ENCODE measurements at places on chromosomes 11 and 22.

DNA sequence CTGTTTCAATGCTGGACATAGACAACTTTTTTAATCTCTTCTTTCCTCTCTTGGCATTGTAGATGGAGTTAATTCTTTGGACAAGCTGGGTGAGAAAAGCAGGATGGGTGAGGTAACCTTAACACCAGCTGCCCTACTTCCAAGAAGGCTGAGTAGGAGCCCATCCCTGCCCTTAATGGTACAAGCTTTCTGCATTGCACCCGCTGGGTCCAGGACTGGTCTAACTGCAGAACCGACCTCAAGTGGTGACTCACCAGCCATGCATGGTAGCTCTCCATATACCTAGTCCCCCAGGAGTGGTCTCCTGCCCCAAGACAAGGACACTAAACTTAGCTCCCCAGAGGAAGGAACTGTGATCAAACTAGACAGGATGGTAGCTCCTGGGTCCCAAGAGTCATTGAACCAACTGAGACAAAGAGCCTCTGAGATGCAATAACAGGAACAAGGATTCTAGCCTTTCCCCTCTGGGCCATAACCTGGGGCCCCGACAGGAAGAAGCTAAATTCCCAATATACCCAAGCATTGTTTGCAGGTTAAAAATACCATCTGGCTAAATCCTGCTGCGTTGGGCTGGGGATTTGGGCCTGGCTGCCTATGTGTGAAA lies 32.1 kb downstream of the RPL27A start:
- DNase-seq: no peak

DNA sequence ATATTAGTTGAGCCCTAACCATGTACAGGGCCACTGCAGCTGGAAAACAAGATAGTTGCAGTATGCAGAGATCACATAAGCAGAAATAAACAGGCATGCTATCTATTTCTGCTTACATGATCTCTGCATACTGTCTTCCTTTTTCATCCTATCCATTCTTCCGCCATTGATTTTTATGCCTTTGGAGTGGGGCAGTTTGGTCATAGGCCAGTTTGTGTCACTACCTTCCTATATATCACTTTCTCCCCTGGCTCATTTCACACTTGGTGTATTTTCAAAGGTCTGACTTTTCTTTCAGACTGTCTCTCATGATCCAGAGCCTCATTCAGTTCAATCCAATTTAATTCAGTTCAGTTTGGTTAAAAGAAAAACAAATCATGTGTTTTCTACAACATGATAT lies 829.6 kb downstream of the KCNA4 start:
- no peak for DNase-seq

GRCh38 chr11:107593951-107594350 lies 3.0 kb downstream of the ELMOD1 start:
- DNase-seq: no peak

- no peak for DNase-seq
These were observed 758 bp downstream of the MCAM start for GRCh38 chr11:119316016-119316728.

DNA sequence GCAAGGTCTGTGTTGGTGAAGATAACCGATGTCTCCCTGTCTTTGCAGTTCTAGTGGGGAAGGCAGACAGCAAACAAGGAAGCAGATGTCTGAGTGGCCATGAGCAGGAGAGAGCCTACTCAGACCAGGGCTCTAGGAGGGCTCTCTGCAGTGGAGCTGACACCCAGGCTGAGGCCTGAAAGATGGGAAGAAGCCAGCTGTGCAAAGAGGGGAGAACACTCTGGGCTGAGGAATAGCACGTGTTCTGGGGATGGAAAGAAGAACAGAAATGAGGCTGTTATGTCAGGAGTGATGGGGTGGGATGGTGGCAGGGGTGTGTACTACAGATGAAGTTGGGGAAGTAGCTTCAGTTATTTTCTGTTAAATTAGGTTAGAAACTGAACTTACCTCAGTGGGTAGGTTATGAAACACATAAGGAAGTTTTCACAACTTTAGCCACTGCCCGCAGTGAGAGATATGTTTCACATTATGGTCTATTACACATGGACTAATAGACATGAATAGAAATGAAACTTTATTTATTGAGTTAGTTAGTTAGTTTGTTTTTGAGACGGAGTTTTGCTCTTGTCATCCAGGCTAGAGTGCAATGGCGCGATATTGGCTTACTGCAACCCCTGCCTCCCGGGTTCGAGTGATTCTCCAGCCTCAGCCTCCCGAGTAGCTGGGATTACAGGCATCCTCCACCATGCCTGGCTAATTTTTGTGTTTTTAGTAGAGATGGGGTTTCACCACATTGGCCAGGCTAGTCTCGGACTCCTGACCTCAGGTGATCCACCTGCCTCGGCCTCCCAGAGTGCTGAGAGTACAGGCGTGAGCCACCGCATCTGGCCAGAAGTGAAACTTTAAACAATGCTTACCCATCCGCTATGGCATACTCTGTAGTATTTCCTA lies 7.8 kb downstream of the DCPS start:
- no peak for DNase-seq

DNA sequence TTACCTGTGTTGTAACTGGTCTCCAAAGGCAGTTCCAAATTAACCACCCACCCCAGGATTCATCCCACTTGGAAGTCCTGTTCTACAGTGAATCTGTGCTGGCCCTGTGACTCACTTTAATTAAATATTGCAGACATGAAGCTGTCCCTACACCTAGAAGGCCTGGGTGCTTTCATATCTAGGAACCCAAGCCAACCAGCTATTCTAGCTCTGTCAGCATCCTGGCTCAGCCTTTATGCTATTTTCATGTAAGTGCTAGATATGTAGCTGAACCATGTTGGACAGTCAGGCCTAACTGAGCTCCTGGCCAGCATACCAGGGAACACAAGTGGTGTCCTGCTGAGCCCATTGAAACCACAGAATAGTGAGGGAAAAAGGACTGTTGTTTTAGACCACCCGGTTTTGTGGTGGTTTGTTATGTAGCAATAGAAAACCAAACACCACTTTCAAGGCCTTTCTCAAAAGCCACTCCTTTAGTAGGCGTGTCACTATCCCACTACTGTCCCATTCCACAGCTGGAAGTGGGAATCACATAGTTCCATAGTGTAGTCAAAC lies 30.3 kb downstream of the CNTF start:
- no peak for DNase-seq

- no peak for DNase-seq
These were observed 216.4 kb downstream of the MN1 start for GRCh38 chr22:27585141-27585540.

- DNase-seq: no peak
These were observed 109.0 kb upstream of the APOA1 start for GRCh38 chr11:116946414-116946813.

DNA sequence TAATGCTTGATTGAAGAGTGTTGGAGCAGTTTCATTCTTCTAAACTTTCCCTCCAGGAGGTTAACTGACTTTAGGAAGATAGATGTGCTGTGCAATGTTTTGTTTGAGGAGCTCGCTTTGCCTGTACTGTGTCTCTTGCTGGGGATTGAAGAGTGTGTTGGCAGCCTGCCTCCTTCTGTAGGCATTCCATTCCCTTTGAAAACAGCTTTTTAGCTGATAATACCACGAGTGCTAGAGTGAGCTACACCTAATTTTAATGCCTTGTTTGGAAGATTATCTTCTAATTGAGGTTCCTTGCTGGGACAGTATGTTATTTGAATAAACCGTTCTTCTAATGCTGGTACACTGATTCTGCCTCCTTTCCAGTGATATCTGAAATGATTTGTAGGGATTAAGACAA lies 7.2 kb downstream of the DDX10 start:
- no peak for DNase-seq

DNA sequence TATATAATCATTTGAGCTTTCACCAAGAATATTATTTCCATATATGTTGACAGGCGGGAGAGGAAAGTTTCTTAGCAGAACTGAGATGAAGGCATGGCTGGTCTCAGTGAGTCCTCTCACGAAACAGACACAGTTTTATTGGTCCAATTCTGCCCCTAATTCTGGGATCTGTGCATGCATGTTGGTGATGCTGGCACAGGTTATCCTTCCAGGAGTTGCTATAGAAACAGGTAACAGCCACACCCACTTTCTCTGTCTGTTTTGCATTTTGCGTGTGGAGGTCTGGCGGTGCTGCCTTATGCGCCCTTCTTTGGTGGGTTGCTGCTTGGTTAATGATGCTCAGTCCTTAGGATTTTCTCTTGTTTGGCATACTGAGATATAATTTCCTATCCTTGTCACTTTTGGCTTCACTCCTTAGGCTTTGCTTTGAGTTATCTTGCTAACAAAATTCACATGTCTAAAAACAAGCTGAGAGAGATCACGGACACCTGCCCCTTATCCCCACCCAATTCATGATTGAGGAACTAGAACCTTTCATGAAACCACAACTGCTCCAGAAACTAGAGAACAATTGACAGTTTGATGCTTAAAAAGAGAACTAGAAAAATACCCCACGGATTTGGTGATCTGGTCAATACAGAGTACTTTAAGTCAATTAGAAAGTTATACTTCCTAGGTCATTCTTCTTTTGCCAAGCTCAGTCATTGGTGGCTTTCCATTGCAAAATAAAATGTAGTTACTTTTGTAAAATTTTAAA lies 189.3 kb downstream of the FAT3 start:
- DNase-seq: no peak

DNA sequence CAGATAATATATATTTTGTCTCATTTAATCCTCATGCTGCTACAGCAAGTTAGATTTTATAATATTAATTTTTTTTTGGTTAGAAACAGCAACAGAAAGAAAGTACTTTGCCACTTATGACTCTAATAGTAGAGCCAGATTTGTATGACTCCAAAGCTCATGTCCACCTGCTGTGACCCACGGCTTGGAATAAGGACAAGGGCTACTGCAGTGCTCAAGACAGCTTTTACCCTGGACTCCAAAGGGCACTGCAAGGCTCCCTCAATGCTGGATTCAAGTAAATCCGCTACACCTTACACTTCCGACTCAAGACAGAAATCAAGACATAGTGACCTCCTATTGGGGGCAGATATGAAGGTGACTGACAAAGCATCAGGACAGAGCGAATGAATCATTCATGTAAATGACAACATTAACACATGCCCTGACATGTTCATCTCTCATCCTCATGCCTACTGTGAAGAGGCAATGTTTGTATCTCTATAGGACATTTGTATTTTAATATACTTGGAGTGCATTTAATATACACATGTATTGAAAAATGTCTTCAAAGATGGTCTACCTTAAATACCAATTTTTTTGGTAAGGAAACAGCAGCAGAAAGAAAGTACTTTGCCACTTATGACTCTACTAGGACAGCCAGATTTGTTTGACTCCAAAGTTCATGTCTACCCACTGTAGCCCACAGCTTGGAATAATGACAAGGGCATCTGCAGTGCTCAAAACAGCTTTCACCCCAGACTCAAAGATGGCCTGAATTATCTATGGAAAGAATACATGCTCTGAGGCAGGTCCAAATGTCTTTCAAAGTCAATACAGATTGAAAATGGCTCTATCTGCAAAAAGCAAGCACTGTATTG lies 375.6 kb upstream of the CCDC90B start:
- no peak for DNase-seq

DNA sequence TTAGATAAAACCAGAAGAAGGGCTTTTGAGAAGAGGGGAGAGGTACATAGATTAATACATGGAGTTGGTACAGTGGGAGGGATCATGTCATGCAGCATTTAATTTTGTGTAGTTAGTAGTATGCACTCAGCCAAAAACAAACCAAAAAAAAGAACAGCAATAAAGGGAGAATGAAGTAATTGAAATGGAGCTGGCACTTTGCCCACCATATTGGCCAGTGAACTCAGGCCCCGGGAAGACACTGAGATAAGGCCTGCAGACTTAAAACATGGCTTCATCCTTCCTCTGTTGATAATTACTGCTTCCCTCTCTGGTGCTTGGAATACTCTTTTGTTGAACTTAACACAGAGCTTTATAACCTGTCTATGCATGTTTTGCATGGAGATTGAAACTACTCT lies 3.1 kb downstream of the PANX1 start:
- DNase-seq: no peak

DNA sequence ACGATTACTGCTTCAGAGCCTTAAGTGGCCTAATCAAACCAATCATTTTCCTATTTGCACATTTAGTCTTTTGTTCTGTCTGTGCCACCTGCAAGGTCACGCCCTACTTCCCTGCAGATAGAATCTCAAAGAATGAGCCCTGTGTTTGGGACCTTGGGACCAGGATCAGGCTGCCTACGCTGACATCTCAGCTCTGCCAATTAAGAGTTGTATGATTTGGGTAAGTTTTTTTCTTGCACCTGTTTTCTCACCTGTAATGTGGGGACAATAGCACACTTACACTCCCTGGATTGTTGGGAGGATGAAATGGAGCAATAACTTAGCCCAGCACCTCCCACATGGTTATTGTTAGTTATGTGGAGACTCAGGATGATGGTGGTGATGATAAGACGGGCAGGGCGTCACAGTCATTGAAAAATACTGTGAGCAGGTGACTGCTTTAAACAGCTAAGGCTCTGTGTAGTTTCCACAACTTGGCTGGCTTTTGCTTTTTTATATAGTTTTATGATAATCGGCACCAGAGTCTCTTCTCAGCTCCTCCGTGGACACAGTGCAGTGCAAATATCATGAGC lies 155.0 kb downstream of the ADAMTS15 start:
- no peak for DNase-seq

DNA sequence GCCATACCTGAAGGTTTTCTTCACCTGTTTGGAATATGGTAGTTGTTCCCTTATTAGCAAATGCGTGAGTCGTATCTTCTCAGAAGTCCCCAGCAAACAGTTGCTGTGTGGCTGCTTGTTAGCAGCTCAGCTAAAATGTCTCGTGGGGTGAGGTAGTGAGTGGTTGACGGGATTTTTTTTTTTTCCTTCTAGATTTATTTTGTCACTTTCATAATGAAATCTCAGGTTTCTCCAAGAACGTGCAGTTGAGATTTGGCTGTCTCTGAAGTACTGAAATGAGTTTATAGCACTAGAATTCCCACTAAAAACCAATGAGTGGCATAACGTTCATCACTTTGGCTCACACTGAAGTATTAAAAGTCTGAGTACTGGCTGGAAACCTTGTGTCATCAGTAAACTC lies 16.8 kb downstream of the RCN1 start:
- DNase-seq: no peak

DNA sequence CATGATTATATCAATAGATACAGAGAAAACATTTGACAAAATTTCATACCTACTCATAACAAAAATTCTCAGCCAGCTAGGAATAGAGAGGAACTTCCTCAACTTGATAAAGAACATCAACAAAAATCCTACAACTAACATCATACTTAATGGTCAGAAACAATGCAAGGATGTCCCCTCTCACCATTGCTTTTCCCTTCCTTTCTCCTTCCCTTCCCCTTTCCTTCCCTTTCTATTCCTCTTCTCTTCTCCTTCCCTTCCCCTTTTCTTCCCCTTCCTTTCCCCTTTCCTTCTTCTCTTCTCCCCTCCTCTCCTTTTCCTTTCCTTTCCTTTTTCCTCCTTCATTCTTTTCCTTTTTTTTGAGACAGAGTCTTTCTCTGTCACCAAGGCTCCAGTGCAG lies 418.3 kb upstream of the B3GAT1 start:
- DNase-seq: no peak

GRCh38 chr11:46330563-46331281 lies 16.5 kb upstream of the DGKZ start:
- DNase-seq: no peak

- no peak for DNase-seq
These were observed 33.9 kb downstream of the TSPAN4 start for GRCh38 chr11:876545-876944.

- no peak for DNase-seq
These were observed 3.6 kb downstream of the TNNI2 start for GRCh38 chr11:1842149-1843097.

Data from endothelial cell (in vitro differentiated cells).